ENCODE measurements at places on chromosomes 11 and 22.

GRCh38 chr11:132719684-132720083 is 812.6 kb downstream of the OPCML start:
- no peak for DNase-seq

GRCh38 chr11:63838150-63838677 is 696 bp upstream of the MARK2 start:
- DNase-seq, result no peak

- no peak for DNase-seq
Measured at GRCh38 chr11:5196731-5197130, 3.8 kb downstream of the OR51V1 start.

- no peak for DNase-seq
Measured at GRCh38 chr11:110955776-110956175, 243.5 kb upstream of the ARHGAP20 start.

DNA sequence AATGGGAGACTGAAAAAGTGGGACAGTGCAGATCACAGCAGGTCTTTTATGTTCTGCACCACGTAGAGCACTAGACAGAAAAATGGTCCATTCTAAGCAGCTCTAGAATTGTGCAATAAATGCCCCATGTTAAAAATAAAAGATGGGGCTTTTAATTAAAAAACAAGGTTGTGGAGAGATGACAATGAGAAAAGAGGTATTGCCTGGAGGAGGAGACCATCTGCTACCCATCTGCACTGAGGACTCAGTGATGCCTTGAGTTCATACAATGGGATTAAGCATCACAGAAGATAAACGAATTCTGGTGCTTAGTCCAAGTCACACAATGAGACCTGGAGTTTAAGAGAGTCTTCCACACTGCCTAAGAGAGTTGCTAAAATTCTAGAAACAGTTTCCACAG is 73.6 kb downstream of the PAK1 start:
- DNase-seq, result no peak

DNA sequence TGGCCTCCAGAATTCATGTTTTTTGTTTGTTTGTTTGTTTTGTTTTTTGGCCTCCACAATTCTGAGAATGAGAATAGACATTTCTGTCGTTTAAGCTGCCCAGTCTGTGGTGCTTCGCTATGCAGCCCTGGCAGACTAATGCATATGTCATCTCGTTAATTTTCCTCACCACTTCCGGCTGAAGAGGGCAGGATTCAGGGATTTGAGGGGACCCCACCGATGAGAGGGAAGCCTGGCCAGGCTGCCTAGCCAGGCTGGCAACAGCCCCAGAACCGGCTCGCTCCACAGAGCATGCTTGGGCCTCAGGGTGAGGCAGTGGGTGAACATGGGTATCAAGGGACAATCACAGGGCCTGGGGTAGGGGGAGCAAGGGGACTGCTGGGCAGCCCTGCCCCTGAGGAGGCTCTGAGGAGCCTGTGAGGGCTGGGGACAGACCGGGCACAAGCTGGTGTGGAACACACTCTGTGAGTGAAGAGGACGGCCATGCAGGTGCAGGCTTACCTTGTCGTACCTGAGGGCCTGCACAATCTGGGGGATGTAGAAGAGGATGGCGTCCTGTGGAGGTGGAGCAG is 47.8 kb upstream of the SERPIND1 start:
- no peak for DNase-seq

GRCh38 chr11:1592628-1593027 is 5.5 kb downstream of the KRTAP5-2 start:
- no peak for DNase-seq

DNA sequence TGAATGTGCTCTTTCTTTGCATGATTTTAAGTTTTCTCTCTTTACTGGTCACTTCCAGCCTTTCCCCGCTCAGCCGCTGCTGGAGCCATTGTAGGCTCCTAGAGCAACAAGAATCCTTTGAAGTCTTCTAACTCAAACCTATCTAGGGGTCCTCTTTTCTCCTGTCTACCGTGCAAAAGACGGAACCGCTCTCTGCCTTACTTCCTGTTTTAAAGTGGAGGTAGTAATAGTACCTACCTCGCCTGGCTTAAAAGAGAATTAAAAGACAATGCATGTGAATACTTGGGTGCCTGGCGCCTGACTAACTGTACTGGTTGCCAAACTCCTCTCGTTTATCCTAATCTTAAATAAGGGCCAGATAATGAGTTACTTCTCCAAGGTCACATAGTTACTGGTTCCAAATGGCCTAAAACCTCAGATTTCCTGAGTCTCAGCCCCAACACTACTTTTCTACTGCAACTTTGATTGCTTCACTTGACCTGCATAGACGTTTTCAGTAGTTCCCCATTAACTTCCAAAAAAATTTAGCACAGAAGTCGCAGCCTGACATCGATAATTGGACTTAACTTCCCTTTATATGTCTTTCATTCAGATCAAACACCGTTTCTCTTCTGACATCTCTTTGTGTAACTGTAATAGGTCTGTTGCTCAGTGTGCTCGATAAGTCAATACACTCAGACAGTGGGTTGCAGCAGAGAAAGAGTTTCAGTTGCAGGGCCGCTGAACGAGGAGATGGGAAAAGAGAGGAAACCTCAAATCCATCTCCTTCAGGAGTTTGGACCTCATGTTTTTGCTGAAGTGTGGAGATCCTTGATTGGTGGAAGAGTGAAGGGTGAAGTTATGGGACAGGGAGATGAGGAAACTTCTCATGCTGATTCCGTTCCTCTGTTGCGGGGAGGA is 891 bp downstream of the SAMM50 start:
- no peak for DNase-seq

DNA sequence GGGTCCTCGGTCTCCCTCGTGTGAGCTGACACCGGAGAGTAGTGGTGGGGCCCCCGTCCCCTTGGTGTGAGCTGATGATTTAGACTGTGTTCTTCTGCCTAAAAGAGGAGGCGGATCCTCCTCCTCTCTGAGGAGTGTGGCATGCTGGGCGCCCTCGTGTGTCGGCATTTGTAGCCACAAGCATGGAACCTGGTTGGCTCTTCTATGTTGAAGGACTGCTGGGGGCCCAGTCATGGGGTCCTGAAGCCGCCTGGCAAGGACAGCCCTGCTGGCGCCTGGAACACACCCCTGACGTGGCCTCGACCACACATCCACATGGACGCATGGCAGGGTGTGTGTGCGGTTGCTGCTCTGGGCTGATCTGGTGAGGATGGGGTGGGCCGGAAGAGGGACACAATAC is 50.2 kb downstream of the AP2A2 start:
- DNase-seq, result no peak

- no peak for DNase-seq
Measured at GRCh38 chr11:132234878-132235277, 864.5 kb downstream of the NTM start.

DNA sequence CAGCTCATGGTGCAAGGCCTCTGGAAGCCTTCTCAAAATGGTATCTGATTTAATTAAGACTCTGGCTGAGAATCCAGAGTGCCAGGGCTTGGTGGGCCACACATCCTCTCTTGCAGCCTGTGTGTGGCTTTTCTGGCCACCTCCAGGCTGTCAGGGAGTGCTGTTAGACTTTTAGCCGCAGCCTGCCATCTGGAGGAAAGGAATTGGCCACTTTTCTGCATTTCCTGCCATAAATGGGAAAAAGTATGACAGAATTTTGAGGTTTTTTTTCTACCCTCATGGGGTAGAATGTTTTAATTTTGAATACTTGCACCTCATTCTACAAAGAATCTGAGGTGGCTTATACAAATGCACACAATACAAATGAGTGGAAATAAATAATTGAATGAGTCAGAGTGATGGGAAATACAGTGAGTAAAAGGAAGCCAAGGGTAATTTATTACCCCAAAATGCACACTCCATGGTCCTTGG is 218.4 kb downstream of the ADAMTS15 start:
- DNase-seq, result no peak

- no peak for DNase-seq
Measured at GRCh38 chr11:43576320-43576802, 104.2 kb upstream of the HSD17B12 start.

- DNase-seq, result no peak
Measured at GRCh38 chr22:22893891-22894739, 6.5 kb downstream of the IGLL5 start.

- no peak for DNase-seq
Measured at GRCh38 chr22:25837288-25837900, 95.4 kb downstream of the MYO18B start.

GRCh38 chr11:37557990-37558389 is 960.0 kb upstream of the RAG2 start:
- no peak for DNase-seq

GRCh38 chr11:20162824-20163782 is 2.8 kb upstream of the DBX1 start:
- no peak for DNase-seq

- DNase-seq, result no peak
Measured at GRCh38 chr11:40226654-40227053, 1232.8 kb downstream of the LRRC4C start.

DNA sequence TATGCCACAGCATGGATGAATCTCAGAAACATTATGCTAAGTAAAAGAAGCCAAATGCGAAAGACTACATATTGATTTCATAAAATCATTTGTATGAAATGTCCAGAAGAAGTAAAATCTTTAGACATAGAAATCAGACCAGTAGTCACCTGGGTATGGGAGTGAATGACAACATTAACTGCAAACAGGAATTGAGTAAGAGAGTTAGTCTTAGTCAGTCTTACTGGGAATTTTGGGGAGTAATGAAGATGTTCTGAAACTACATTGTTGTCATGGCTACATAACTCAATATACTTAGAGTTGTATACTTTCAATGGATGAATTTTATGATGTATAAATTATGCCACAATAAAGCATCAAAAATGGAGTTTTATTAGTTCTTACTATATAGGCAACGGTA is 107.8 kb upstream of the CHORDC1 start:
- no peak for DNase-seq

DNA sequence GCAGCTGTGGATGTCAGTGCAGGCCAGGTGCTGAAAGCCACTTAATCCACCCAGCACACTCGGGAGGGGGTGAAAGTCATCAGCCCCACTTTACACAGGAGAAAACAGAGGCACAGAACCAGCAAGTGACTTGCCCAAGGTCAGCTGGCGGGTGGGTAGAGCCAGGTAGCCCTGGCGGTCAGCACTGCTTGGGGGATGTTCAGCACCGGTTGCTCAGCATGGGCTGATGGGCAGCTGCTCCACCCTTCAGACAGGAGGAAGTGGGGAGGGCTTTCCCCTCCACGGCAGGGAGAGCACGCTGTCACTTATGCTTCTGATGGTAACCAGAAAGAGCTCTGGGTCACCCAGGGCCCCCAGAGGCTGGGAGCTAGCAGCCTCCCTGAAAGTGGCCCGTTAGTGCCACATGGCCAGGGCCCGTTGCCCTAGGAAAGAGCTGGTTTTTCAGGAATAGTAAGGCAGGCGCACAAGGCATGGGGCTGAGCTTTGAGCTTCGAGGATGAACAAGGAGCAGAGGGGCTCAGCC is 417.9 kb downstream of the CTTN start:
- no peak for DNase-seq

DNA sequence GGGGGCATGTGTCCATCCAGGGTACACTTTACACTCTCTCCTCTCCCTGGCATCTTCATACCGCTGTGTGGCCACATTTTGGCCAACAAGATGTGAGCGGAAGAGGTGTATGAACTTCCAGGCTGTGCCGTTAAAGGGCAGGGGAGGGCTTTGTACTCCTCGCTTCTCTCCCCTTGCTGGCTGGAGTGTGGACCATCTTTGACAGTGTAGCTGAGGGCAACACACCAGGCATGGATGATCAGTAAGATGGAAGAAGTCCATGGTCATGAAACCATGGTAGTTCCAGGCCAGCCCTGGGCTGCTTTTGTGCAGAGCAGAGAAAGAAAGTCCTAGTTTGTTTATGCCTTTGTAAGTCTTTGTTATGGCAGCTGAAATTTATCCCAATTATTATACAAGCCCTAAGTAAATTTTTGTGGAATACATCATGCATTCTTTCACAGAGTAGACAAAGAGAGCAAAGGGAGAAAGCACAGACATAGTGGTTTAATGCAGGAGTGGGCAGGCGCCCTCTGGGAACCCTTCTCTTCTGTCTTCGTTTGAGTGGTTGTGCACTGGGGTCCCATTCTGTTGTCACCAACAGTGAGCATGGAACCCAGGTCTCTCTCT is 70.4 kb downstream of the FBXO7 start:
- no peak for DNase-seq

DNA sequence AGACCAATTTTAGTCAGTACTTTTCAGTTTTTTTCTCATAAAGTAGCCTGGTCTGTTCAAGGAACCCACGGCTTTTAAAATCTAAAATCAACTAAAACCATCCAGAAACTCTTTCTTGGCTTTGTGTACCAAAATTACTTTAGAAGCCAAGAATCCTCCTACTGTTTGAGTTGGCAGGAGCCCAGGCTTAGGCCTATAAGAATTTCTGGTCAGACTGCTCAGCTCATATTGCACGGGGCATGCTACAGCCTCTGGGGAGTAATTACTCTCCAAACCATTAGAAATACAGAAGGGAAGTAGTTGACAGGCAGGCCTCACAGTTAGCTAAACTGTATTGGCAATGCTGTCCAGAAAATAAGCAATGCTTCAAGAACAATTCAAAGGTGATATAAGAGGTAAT is 1862.9 kb upstream of the RAG2 start:
- no peak for DNase-seq

DNA sequence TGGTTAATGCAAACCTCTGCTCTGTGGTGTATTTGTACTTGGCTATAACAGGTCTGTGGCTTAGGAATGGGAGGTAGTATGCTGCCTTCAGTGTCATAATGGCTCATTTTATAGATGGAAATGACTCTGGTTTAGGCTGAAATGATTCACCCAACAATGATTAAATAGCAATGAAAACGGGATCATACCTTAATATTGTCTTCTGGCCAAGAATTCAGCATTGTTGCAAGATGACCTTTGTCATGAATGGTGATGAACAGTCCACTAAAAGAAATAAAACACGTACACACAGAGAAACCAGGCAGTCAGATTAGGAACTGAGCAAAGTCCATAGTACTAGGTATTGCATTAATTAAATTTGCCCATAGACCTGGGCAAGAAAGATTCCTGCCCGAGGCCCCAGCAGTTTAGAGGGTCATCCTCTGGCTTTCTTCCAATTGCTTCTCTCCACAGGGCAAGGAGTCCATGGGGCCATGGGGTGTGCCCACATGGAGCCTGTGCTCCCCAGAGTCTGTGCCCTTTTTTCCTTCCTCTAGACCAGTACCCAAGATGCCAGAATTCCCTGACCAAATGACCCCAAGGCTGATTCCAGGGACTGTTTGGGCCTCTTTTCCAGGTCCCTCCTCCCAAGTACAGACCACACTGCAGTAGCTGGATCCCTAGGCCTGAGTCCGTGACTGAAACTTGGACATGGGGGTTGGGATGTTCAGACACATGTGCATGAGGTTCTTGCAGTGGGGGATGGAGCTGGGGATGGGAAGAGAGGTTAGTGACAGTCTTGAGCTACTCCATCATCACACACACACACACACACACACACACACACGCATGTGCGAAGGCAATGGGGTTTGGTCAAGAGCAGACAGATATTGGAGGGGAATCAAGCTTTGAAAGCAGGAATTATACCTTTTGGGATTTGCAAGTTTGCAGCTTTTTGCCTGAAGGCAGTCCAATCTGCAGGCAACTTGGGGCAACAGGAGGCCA is 134.2 kb downstream of the CCDC81 start:
- DNase-seq, result no peak

- no peak for DNase-seq
Measured at GRCh38 chr22:40732999-40733292, 53.7 kb downstream of the MCHR1 start.

Measured in stimulated activated CD8-positive, alpha-beta memory T cell treated with anti-CD3 and anti-CD28 coated beads, Interleukin-4, amount 100 ng/mL, for 4 hours (primary cell).